ENCODE measurements at places on chromosomes 3 and 15.

- no peak for DNase-seq
Measured at GRCh38 chr3:8996681-8997121, 33.4 kb upstream of the RAD18 start.

DNA sequence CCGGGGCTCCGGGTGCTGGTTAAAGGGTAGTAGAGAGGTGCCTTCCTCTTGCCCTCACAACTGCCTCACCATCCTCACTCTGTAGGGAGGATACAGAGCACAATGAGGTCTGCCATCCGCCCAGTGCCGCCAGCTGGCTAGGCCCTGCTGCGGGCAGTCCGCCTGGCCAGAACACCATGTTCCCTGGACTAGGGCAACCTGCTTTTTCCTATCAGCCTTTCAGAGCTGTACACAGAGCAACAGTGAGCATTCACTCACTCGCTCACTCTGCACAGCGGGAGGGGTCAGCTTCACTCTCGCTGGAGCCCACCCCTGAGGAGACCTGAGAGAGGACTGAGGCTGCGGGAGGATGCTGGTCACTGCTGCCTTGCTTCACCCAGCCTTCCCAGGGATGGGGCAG, 218.7 kb upstream of the CHRNA7 start:
- DNase-seq: no peak

- DNase-seq: no peak
Measured at GRCh38 chr3:57206423-57206822, 6.6 kb upstream of the HESX1 start.

- DNase-seq: no peak
Measured at GRCh38 chr3:59429198-59429597, 379.4 kb upstream of the CFAP20DC start.

GRCh38 chr15:72865486-72865885, 81.9 kb upstream of the ADPGK start:
- DNase-seq: no peak

DNA sequence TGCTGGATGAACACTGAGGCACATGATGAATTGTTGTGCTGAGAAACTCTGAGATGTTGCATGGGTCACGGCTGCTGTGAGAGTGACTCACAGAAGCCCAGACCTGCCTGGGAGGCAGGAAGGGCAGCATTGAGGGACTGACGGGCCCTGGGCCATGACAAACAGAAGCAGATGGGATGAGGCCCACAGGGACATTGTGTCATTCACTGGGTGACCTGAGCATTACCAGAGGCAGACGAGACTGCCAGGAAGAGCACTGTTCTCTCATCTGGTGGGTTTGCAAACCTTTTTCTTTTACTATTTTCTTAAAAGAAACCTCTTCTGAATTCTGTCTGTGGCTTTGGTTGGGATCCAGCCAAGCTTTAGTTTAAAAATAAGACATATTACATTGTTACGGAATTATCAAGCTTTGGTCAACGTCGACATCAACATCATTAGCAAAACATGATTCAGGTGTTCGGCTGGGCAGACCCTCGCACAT, 67.8 kb downstream of the BDH1 start:
- no peak for DNase-seq

DNA sequence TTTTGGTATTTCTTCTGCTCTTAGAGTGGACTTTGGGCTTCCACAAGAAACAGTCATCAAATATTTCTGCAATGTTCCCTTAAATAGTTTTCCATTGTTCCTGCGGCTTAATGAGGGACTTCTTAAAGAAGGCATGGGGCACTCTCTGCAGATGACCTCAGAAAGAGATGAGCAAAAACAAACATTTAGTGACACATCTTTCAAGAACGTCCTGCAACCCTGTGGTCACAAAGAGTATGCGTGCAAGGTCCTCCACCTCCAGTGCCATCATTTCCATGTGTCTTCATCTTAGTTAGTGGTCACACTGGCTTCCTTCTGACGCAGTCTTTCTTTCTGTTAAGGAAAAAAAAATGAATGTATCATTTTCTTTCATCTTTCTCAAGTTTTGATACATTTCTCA, 56.2 kb downstream of the GREM1 start:
- DNase-seq: no peak

GRCh38 chr3:56958879-56959278, 101.6 kb upstream of the SPATA12 start:
- DNase-seq: no peak

DNA sequence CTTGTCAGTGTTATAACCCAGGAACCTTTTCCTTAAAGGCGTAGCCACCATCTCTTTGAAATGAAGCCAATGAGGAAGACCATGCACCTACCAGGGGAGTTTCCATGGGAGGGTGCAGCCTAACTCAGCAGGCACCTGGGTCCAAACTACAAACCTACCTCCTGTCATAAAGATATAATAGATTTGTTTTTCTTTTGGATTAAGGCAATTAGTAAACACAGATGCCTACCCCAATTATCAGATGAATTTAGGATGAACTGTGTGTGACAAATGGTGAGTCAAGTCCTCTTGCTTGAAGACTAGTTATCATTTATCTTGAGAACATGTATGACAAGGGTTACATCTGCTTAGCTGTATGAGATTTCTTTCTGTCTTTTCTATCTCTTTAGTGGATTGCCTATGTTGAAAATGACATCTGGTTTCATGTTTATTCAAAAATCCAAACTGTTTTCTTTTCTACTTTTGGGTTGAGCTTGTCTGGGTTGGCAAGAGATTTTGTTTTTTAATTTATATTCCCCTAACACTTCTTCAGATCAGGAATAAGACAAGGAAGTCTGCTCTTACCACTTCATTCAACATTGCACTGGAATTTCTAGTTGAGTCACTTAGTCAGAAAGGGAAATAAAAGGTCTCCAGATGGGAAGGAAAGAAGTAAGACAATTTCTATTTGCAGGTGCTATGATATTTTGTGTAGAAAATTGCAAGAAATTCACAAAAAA, 149.9 kb downstream of the NEK10 start:
- no peak for DNase-seq

DNA sequence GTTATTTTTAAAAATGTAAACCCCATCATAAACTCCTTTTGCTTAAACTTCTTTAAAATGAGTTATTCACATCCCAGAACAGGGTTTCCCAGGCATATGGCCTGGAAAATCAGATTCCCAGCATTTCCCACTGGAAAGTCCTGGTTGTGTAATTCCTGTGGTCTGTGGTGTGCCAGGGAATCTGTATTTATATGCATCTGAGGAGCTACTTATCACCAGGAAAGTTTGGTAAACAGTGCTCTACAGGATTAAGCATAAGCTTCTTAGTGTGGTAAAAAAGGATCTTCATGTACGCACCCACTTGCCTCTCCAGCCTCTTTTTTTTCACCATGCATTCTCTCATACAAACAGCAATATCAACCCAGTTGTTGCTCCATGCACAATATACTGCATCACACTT, 28.2 kb downstream of the MEIS2 start:
- DNase-seq: no peak

- DNase-seq: no peak
Measured at GRCh38 chr3:32646761-32647160, 38.2 kb upstream of the CNOT10 start.

- peak; percentile 73 for DNase-seq
Measured at GRCh38 chr15:31352911-31353811, 26.5 kb downstream of the KLF13 start.

DNA sequence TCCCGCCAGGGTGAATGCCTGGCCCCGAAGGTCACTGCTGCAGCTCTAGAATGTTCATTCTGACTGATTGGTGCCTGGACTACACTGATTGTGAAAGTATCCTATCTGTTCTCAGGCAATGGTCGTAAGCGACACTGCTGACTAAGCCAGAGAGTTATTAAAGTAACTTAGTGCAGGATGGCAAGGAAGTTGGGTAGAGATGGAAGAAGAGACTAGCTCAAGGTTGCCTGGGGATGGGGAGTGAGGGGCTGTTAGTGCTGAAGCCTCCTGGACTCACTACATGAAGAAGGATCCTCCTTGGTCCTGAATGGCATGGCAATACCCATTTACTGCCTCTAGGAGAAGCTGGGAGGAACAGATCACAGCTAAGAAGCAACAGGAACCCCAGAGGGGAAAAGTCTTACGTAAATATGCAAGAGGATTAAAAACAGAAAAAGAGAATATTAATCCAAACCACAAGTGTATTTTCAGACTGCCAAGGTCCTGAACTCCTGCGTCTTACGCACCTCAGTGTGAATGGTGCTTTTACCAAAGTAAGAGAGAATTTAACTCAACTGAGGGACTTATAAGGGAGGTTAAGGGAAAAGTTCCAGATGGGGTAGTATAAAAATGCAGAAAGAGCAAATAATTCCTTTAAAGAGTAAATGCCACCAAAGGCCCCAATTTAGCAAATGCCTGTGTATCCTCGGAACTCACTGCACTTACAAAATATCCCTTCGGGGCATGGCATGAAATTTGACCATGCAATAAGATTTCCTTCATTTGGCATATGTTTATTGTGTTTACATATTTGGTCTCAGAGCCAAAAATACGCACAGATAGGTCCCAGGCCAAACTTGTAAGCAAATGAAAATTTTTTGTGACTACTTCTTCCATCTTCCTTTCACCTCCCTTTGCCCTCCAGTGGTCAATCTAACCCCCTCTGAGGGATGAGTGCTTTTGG, 64.0 kb upstream of the DGKG start:
- no peak for DNase-seq

DNA sequence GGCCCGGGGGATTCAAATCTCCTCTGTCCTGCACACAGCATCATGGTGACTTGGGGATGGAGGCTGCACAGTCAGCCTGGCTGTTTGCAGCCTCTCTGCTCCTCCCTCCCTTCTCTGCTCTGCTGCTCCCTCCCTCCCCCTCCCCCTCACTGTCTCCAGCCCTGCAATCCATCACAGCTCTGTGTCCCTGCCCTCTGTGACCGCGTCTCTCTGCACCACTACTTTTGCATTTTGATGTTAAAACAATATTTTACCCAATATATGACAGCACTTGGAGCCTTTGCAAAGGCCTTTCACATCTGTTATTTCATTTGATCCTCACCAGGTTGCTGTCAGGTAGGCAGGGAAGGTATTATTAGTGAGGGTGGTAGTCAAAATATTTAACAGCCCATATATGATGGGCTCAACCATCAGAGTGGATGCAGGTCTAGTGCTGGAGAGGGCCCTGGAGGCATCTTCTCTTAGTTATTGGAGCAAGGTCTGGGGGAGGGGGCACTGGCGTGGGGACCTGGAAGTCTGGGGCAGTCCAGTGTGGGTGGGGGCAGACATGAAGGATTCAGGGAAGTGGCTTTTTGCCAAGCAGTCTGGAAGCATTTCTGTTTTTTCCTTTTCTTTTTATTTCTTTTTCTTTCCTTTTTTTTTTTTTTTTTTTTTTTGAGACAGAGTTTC, 16.3 kb upstream of the VPS8 start:
- DNase-seq: no peak

GRCh38 chr3:127174715-127175140, 18.2 kb upstream of the PRR23E start:
- DNase-seq: no peak

GRCh38 chr3:4503050-4503449, 9.9 kb downstream of the ITPR1 start:
- DNase-seq: peak; percentile 45

DNA sequence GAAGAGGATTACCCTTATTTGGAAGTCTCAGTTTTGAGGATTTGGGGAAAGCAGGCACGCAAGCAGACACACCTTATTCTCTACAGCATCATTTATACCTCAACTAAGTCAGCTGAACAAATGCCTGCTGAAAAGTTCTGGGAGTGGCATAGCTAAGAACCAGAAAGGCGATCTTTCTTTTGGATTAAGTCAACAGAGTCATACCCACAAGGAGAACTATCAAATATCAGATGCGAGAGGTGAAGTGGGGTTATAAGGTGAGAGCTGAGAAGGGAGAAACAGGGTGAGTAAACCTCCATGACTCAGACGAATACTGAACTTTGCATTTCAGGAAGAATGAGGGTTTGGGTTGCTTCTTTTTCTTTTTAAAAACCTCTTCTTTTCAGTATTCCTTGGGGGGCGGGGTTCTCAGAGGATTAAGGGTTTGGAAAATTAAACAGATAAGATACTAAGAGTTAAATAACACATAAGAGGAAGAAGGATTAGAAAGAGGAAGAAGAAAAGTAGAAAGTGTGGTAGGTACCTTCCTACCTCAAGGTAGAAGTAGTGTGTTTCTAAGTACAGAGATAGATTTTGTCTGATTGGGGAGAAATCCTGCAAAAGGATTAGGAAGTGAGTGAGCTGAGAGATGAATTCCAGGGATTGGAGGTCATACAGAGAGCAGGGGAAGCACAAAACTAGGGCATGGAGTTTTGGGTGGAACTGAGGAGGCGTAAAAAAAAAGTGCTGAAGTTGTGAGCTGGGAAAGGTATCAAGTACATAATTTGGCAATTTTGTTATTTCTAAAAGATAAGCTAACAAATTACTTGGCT, 41.3 kb upstream of the ICE2 start:
- DNase-seq: no peak

GRCh38 chr3:43255662-43256061, 30.7 kb upstream of the SNRK start:
- DNase-seq: no peak

All from CD4-positive, alpha-beta T cell treated with Interferon gamma for 1 hour (primary cell).